ENCODE measurements at places on chromosomes 6 and 20. TPM values are rescaled to one million over a fixed set of nuclear protein-coding genes. Genes with fewer than 3 reads are reported as not detected.

SLC26A8 gene
- not detected for total RNA-seq

XKR7 gene
- total RNA-seq = not detected

LY6G5C gene
- total RNA-seq = not detected

C6orf118 gene
- not detected for total RNA-seq

CYP39A1 gene
- 0.51 TPM for total RNA-seq

RPL7L1 gene
- 105 TPM for total RNA-seq

TRIM10 gene
- not detected for total RNA-seq

CALHM4 gene
- total RNA-seq = not detected

CTAGE9 gene
- not detected for total RNA-seq

PNPLA1 gene
- total RNA-seq = not detected

GSTA3 gene
- not detected for total RNA-seq

PPP1R10 gene
- total RNA-seq = 36.1 TPM

PPIL6 gene
- total RNA-seq = 2.3 TPM

DEFB116 gene
- total RNA-seq = not detected

NKAPL gene
- total RNA-seq = 0.16 TPM

PSORS1C2 gene
- not detected for total RNA-seq

TSPYL4 gene
- total RNA-seq = 9.3 TPM

KIF25 gene
- total RNA-seq = not detected

CCM2L gene
- not detected for total RNA-seq

SPATS1 gene
- not detected for total RNA-seq

CCN6 gene
- total RNA-seq = not detected

SIRPB2 gene
- total RNA-seq = not detected

TPBG gene
- total RNA-seq = 51.3 TPM

IMPG1 gene
- not detected for total RNA-seq

FGD2 gene
- total RNA-seq = not detected

TM9SF4 gene
- total RNA-seq = 31.9 TPM

FILIP1 gene
- total RNA-seq = 0.13 TPM

TINAG gene
- total RNA-seq = 0.16 TPM

SRSF12 gene
- 4.2 TPM for total RNA-seq

GPX5 gene
- total RNA-seq = not detected

SEL1L2 gene
- not detected for total RNA-seq

ZGPAT gene
- 34.1 TPM for total RNA-seq

LGSN gene
- total RNA-seq = not detected

QKI gene
- 87.7 TPM for total RNA-seq

DEFB132 gene
- not detected for total RNA-seq

REV3L gene
- total RNA-seq = 10.1 TPM

C20orf144 gene
- total RNA-seq = not detected
